Stomach (tissue), 19 donors: ENCODE measurements at places on chromosomes 16 and 17. TPM values are rescaled to one million over a fixed set of nuclear protein-coding genes. Genes with fewer than 3 reads are reported as not detected.
A peak's percentile ranks its signal among the peaks of the same experiment; 100 is the strongest.

- no peaks in the 10 kb centered on the region for H3K27me3 ChIP-seq
- no peak overlapping the region for H3K4me3 ChIP-seq
- peaks cover 82% of the 10 kb centered on the region for H3K36me3 ChIP-seq
- no peak for DNase-seq
- peak overlapping the region; percentile 14 for H3K27ac ChIP-seq
- peaks cover 38% of the 10 kb centered on the region for H3K4me1 ChIP-seq
Observed at GRCh38 chr16:71854369-71854948, 8.7 kb downstream of the ATXN1L start.

- no peak overlapping the region for H3K27ac ChIP-seq
- no peak overlapping the region for H3K4me3 ChIP-seq
- H3K4me1 ChIP-seq = peaks cover 34% of the 10 kb centered on the region
- H3K36me3 ChIP-seq = no peaks in the 10 kb centered on the region
- no peaks in the 10 kb centered on the region for H3K27me3 ChIP-seq
Observed at GRCh38 chr16:79074541-79074940, 526.0 kb downstream of the MAF start.

Gene DUXB
- not detected for total RNA-seq

DNA sequence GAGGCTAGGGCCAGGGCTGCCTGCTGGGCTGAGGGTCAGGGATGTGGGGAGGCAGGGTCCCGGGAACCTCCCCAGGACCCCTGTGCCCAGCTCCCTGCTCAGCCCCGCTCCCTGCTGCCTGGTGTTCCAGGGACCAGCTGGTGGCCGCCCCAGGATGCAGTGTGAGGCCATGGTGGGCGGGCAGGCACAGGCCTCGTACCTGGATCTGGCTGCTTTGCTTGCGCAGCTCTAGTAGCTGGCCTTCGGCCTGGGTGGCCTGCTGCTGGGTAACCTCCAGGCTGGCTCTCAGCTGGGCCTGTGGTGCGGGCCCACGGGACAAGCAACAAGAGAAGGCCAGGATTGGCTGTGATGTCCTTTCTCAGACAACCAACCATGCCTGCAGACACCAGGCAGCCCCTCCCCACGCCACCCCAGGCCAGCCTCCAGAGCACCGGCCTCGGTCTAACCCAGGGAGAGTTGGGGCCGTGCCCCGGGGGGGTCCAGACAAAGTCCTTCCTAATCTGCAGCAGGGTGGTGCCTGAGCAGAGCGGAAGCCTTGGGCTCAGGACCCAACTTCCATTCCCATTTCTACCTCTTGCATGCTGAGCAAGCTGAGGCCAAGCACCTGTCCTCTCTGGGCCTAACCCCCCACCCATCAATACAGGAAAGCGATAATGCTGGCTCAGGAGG lies 4.1 kb downstream of the TRIM65 start:
- H3K27ac ChIP-seq = no peak overlapping the region
- no peak for DNase-seq
- peaks cover 50% of the 10 kb centered on the region for H3K36me3 ChIP-seq

Gene NAGS
- 0.58 TPM for total RNA-seq

Gene TPSAB1
- 202 TPM for total RNA-seq

Gene PRAC1
- not detected for total RNA-seq

Gene ITGA3
- total RNA-seq = 33.6 TPM

GRCh38 chr17:63956296-63956920 lies 16.3 kb downstream of the SCN4A start:
- H3K27ac ChIP-seq = no peak overlapping the region
- H3K27me3 ChIP-seq = no peaks in the 10 kb centered on the region
- DNase-seq = no peak
- H3K36me3 ChIP-seq = no peaks in the 10 kb centered on the region
- peaks cover 4% of the 10 kb centered on the region for H3K4me1 ChIP-seq
- H3K4me3 ChIP-seq = no peak overlapping the region

Gene RGS9
- 4.3 TPM for total RNA-seq

Gene TBC1D16
- total RNA-seq = 21.0 TPM

- no peak overlapping the region for H3K27ac ChIP-seq
- H3K4me1 ChIP-seq = peaks cover 13% of the 10 kb centered on the region
- no peak overlapping the region for H3K4me3 ChIP-seq
- DNase-seq = no peak
- peaks cover 23% of the 10 kb centered on the region for H3K27me3 ChIP-seq
- H3K36me3 ChIP-seq = no peaks in the 10 kb centered on the region
Observed at GRCh38 chr16:57884655-57885133, 82.4 kb upstream of the KIFC3 start.

Gene MT3
- total RNA-seq = not detected

GRCh38 chr17:30405161-30405560 lies 26.4 kb downstream of the CPD start:
- no peak overlapping the region for H3K27ac ChIP-seq
- no peak overlapping the region for H3K4me3 ChIP-seq
- H3K36me3 ChIP-seq = no peaks in the 10 kb centered on the region
- DNase-seq = no peak
- H3K27me3 ChIP-seq = no peaks in the 10 kb centered on the region

DNA sequence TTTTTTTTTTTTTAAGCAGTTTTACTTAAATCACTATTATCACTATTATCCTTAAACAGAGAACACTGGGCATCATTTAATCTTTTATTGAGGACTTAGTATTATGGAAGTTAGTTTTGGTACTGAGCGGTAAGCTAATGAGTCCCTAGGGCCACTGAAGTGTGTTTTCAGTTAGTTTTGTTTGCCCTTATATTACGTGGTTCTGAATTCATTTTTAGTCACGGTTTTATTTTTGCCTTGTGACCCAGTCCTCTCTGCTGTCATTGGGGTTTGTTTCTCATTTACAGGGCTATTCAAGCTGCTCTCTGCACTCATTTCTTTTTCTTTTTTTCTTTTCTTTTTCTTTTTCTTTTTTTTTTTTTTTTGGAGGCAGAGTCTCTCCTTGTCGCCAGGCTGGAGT lies 17.3 kb downstream of the RABEP1 start:
- no peak overlapping the region for H3K4me3 ChIP-seq
- no peaks in the 10 kb centered on the region for H3K36me3 ChIP-seq
- H3K27me3 ChIP-seq = no peaks in the 10 kb centered on the region
- no peak for DNase-seq
- no peak overlapping the region for H3K27ac ChIP-seq

Gene NAGPA
- 133 TPM for total RNA-seq

- no peaks in the 10 kb centered on the region for H3K36me3 ChIP-seq
- peaks cover 66% of the 10 kb centered on the region for H3K27me3 ChIP-seq
- H3K4me3 ChIP-seq = no peak overlapping the region
- peaks cover 12% of the 10 kb centered on the region for H3K4me1 ChIP-seq
- H3K27ac ChIP-seq = no peak overlapping the region
Observed at GRCh38 chr16:88437367-88437964, 15.6 kb upstream of the ZFPM1 start.

Gene GCGR
- not detected for total RNA-seq

- no peak overlapping the region for H3K27ac ChIP-seq
- peaks cover 15% of the 10 kb centered on the region for H3K4me1 ChIP-seq
- no peak overlapping the region for H3K4me3 ChIP-seq
- peaks cover 7% of the 10 kb centered on the region for H3K36me3 ChIP-seq
- H3K27me3 ChIP-seq = no peaks in the 10 kb centered on the region
Observed at GRCh38 chr17:29252101-29252791, 5.6 kb downstream of the CRYBA1 start.

DNA sequence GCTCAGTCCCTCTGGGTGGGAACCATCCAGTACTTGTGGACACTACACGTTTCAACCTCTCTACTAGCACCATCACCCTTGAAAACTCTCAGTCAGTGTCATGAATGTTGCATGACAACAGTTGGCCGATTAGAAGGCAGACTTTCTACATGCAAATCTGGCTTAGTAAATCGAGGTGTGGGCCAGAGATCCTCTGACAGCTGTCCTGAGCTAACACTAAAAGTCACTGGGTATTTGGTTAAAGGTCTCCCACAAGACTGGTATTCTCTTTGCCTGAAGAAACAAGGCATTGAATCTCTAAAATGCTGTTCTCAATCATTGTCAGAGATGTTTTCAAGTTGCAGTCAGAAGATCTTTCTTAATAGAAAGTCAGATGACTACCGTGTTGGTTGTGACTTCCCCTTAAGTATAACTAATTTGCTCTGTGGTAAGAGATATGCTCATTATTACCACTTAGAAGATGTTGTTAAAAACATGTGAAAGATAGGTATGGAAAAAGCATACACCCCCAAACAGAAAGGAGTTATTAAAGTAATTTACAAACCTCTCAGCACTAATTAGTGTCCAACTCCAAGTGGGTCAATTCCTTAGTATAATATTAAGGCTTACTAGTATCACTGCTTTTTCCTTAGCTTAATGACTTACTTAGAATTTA lies 62.3 kb downstream of the WNT3 start:
- no peaks in the 10 kb centered on the region for H3K4me1 ChIP-seq
- DNase-seq = no peak
- no peak overlapping the region for H3K4me3 ChIP-seq
- peaks cover 67% of the 10 kb centered on the region for H3K36me3 ChIP-seq
- H3K27ac ChIP-seq = no peak overlapping the region
- H3K27me3 ChIP-seq = no peaks in the 10 kb centered on the region

GRCh38 chr16:1902547-1903219 lies 15.5 kb downstream of the HS3ST6 start:
- H3K4me3 ChIP-seq = no peak overlapping the region
- H3K36me3 ChIP-seq = no peaks in the 10 kb centered on the region
- no peak for DNase-seq

DNA sequence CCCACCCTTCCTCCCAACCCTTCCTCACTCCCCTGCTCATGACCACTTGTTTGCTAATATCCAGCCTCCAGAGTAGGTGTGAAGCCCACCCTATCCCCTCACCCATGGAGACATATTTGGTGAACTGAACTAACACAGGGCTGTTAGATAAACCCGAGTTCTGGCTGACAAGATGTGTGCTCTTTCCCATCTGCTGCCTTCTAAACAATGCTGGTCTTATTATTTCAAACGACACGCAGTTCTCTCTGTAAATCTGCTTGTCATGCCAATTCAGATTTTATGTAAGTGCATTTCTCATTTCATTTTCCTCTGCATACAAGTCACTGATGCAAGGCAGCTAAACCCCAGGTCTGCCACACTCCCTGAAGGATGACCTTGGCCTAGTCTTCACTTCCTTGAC lies 343.0 kb upstream of the CDH5 start:
- no peaks in the 10 kb centered on the region for H3K36me3 ChIP-seq
- H3K27me3 ChIP-seq = no peaks in the 10 kb centered on the region
- no peak for DNase-seq
- H3K4me3 ChIP-seq = no peak overlapping the region
